Fibroblast of lung (primary cell): ENCODE measurements at places on chromosomes 5 and 9. TPM values are rescaled to one million over a fixed set of nuclear protein-coding genes. Genes with fewer than 3 reads are reported as not detected.

CCL21 gene
- total RNA-seq = not detected in 2 replicates

CCL28 gene
- total RNA-seq = 2.0 and 2.8 TPM in 2 replicates

LRRC19 gene
- total RNA-seq = not detected in 2 replicates

TEK gene
- total RNA-seq = 0.51 and 1.8 TPM in 2 replicates

LRRC14B gene
- total RNA-seq = not detected in 2 replicates

FOXD1 gene
- total RNA-seq = 0.77 and 1.5 TPM in 2 replicates

MYMK gene
- total RNA-seq = not detected in 2 replicates

NAIP gene
- total RNA-seq = 1.5 and 3.8 TPM in 2 replicates
